ENCODE measurements at places on chromosomes 6 and 20. TPM values are rescaled to one million over a fixed set of nuclear protein-coding genes. Genes with fewer than 3 reads are reported as not detected.

GRCh38 chr6:141541581-141542324, 591.0 kb upstream of the GJE1 start:
- no peak for DNase-seq

DNA sequence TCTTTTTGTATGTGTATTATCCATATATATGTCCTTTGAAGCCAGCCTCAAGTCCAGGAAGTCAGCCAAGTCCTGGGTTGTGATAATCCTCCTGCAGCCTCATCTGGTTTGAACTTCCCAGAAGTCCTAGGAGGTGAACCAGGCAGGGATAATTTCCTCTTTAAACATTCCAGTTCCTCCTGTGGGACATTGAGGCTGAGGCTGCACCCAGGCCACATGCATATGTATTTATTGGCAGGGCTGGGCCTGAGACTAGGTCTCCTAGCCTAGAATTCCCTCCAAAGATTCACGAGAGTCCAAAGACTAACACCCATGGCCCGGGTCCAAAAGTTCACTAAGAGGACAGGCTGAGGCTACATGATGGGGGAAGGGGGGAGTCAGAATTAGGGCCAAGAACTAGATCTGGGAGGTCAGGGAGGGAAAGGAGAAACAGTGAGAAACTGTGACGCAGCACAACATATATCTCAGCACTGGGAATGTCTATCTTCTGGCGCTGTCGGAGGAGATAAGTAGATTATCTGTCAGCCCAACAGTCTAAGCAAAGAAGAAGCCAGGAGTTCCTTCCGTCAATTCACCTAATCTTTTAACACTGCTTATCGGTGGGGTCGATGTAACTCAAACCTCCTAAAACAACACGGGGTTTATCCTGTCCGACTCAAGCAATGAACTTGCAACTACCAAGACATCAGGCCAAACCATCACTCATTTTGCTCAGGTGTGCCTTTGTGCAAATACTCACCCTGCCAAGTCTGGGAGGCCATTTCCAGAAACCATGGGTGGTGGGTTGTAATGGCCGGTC, 43.3 kb downstream of the SNX5 start:
- no peak for DNase-seq

GRCh38 chr20:829551-829950, 4.0 kb upstream of the FAM110A start:
- no peak for DNase-seq

The RBM24 gene
- total RNA-seq: 0.38 TPM

- DNase-seq: no peak
Observed at GRCh38 chr6:57173886-57174510, 1.9 kb downstream of the BAG2 start.
